Cardiac fibroblast (primary cell): ENCODE measurements at places on chromosomes 4 and X.
A peak's percentile ranks its signal among the peaks of the same experiment; 100 is the strongest.

- DNase-seq, result no peak
These were observed 54.0 kb upstream of the UGT2B15 start for GRCh38 chr4:68724426-68724825.

DNA sequence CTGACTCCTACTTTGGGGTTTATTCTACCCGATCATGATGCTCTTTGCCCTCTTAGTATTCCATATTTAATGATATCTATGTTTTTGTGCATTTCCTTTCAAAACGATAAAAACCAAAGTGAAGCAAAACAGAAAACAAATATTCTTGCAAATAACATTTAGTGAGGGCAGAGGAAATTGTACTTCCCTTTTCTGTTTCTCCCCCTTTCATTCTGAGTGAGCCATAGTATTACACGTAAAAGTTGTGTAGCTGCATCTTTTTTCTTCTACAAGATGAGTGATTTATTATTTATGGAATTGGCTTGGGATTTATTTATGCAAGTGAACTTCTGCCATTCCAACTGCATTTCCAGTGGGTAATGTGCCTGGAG is 109.9 kb downstream of the AFF2 start:
- no peak for DNase-seq

DNA sequence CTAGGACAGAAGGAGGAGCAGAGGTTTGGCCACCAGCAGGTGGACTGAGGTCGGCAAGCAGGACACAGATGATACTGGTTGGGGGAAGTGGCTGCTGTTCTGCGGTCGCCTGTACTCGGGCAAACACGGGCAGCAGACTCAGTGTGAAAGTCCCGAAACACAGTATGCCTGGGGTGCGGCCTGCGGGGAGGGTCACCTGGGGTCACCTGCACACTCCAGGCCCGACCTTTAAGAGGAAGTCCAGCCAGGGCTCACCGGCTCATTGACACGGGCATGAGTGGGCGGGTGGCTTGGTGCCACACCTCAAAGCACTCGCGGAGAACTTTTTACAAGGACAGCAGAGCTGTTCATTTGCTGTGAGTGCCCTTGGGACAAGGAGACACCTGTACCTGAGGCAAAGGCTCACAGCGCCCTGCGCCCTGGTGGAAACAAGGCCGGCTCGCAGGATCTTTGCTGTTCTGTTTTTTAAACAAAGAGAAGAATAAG is 71.5 kb upstream of the MXD4 start:
- no peak for DNase-seq

DNA sequence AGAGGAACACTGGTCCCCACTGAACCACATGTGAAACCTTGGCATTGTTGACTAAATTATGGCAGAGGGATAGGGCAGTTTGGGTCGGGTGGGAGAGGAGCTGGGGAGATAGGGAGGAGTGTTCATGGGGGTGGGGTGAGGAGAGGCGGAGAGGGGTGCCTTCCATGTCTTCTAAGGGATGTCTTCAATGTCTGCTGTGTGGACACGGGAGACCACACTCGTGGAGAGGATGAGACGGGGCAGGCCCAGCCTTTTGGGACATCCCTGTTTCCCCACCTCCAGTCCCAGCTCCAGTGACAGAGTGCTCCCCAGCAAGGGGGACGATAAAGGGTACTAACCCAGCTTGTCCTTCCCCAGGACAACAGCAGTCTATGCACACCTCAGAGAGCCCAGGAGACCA is 146.4 kb upstream of the MAMLD1 start:
- DNase-seq, result no peak

DNA sequence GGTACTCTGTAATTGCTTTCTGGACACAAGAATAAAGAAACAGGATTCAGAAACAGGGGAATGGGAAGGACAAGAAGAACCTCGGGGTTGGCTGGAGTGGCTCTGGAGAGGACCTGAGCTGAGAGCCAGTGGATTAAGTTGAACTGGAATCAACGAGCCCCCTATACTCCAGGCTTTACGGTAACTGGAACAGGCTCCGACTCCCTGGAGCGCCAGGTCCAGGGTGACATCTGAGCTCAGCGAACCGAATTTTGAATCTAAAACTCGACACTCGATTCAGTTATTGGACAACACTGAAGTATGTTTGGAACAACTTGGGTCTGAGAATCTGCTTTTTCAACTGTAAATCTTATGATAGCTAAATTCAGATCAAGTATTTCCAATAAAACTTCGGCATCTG is 23.9 kb downstream of the HMX1 start:
- no peak for DNase-seq

GRCh38 chr4:120056246-120056645 is 10.4 kb downstream of the MAD2L1 start:
- DNase-seq, result peak; percentile 54

DNA sequence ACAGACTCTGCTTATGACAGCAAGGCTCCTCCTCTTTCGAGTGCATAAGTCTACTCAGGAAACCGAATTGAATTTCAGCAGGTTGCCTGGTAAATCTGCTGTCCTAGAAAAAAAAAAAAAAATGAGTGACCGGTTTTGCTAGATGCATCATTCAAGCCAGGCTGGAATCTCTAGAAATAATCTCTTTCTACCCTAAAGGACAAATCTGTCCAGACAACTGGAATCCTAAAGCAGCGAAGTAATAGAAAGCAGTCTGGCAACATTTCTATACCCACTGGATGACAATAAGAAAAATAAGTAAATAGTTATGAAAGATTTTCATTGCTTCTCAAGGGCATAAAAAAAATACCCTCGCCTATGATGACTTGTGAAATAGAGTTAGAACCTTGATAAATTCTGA is 703.5 kb downstream of the RPA4 start:
- DNase-seq, result no peak
